Stimulated activated CD4-positive, alpha-beta T cell treated with anti-CD3 and anti-CD28 coated beads, Interleukin-12 subunit alpha, Interleukin-12 subunit beta, amount 100 ng/mL, for 48 hours (primary cell): ENCODE measurements at places on chromosomes 13 and 19.

DNA sequence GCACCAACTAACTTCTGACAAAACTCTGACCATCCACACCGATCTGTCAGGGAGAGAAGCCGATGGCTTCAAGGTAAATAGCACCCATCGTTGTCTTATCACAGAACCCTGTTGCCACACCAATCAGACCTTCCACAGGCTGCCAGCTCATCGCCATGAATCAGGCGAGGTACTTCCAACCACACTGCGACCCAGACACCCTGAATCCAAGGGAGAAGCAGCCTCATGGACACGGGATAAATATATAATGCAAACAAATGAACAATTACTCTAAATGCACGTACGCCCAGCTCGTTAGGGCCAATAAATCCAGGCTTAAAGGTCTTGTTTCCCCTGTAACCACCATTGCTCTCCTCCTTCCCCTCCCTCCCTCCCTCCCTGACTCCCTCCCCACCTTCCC is 20.8 kb downstream of the RANBP3 start:
- DNase-seq: no peak

DNA sequence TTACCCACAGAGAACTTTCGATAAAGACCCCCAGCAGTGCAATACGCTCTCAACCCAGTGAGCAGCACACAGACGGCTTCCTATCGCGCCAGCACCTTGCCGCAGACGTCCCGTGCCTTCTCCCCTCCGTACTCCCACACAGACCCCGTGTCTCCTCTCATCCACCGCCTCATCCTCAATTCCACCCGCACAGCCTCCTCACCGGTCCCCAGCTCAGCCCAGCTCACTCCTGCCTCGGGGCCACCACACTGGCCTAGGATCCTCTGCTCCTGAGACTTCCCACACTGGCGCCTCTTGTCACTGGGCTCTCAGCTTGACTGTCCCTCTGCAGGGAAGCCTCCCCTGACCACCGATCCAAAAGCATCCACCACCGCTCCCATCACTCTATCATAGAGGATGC is 9.0 kb downstream of the MLLT1 start:
- no peak for DNase-seq

DNA sequence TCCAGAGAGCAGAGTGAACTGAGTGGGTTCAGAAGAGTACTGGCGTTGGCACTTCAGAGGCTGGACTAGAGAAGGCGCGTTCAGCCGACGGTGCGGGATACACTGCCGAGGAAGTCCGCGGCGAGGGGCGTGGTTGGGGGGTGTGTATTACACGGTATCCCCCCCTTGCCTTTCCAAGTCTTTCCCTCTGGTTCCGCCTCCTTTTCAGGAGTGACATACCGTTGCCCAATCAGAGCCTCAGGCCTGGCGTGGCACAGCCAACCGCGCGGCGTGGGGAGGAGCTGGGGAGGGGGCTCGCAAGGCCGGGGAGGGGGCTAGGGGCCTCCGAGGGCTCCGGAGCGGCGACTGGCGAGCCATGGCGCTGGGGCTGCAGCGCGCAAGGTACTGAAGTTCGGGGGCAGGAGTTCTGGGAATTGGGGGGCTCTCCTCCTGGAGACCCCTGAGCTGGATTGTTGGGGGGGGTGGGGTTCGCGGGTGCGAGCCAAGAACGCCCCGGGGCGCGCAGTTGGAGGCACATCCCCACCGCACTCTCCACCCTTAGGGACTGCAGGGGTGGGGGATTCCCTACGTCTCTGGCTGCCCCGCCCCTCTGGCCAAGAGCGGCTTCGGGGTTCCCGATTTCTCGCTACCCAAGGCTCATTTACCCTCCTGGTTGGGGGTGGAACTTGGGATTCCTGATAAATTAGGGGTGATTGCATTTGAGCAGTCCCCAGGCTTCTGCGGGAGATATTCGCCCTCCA is at the start of gene HIF3A:
HIF3A (plus strand) TSS at position 321 of the 740 bp plus-strand sequence; CDS start at position 356, 35 bp downstream.
- DNase-seq: no peak

DNA sequence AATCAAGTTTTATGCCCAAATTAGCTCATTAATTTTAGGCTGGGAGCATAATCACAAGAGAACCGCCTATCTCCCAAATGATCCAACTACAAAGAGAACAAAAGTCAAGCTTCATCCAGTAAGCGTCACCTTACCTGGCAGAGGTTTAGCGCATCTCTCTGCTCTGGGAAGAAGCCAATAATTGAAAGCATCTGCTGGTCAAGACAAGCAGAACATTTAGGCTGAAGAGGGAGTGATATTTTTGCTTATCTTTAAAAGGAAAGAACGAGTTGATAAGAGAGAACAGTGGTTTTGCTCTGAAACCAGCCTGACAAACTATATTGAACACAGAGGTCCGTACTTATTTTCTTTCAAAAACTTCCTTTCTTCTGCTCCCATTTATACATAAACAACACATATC is 242.1 kb downstream of the ENOX1 start:
- no peak for DNase-seq

DNA sequence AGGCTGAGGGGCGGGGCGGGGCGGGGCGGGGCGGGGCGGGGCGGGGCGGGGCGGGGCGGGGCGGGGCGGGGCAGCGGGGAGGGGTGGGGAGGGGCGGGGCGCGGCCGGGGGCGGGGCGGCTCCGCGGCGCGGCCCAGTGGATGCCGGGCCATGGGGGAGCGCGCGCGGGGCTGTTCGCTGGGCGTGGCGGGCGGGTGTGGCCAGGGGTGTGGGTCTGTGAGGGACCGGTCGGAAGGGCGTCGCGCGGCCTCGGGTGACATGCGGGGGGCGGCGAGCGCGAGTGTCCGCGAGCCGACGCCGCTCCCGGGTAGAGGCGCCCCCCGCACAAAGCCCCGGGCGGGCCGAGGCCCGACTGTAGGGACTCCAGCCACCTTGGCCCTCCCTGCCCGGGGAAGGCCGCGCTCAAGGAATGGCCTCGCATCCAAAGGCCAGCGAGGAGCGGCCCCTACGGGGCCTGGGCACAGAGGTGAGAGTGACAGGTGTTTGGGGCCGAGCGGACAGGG is at the start of gene ZFP28:
ZFP28 (plus strand) TSS at position 188 of the 503 bp plus-strand sequence; CDS start at position 259, 71 bp downstream.
- DNase-seq: no peak

- DNase-seq: no peak
Observed at GRCh38 chr19:18840288-18841267, 8.8 kb downstream of the UPF1 start.

GRCh38 chr19:19096641-19097627 is 33.1 kb downstream of the SLC25A42 start:
- DNase-seq: no peak

DNA sequence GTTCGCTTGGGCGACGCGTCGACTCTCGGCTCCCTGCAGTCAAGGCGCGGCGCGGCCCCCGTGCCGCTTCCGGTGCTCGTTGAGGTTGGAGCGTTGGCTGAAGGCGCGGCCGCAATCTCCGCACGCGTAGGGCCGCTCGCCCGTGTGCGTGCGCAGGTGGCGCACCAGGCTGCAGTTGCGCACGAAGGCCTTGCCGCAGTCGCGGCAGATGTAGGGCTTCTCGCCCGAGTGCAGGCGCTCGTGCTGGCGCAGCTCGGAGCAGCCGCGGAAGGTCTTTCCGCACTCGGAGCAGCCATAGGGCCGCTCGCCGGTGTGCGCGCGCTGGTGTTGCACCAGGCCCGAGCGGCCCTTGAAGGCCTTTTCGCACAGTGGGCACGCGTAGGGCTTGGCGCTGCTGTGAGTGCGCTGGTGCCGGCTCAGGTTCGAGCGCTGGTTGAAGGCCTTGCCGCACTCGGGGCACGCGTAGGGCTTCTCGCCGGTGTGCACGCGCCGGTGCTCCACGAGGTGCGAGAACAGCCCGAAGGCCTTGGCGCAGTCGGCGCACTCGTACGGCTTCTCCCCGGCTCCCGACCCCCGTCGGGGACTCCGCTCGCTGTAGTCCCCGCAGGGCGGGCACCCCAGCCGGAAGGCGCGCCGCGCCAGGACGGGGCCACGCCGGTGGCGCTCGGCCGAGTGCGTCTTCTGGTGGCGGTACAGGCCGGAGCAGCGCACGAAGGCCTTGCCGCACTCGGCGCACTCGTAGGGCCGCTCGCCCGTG is 5.3 kb upstream of the ZNF497 start:
- DNase-seq: no peak

GRCh38 chr13:61994174-61994573 is 578.5 kb upstream of the PCDH20 start:
- DNase-seq: no peak

DNA sequence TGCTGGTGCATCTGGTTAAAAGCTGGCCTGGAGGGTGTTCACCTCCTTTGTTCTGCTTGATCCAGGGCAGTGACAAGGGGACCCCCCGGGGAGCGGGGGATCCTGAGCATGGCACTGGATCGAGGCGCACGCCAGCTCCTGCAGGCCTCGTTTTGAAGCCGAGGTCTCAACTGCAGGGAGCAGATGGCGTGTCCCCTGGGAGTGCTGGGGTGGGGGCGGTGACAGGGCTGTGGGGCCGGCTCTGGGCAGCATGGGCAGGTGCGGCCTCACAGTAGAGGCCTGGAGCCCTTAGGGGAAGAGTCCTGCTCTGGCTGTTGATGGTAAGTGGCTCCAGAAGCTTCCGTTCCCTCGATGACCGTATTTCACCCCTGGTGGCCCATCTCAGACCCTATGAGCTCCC is 51.8 kb downstream of the CRTC1 start:
- no peak for DNase-seq

DNA sequence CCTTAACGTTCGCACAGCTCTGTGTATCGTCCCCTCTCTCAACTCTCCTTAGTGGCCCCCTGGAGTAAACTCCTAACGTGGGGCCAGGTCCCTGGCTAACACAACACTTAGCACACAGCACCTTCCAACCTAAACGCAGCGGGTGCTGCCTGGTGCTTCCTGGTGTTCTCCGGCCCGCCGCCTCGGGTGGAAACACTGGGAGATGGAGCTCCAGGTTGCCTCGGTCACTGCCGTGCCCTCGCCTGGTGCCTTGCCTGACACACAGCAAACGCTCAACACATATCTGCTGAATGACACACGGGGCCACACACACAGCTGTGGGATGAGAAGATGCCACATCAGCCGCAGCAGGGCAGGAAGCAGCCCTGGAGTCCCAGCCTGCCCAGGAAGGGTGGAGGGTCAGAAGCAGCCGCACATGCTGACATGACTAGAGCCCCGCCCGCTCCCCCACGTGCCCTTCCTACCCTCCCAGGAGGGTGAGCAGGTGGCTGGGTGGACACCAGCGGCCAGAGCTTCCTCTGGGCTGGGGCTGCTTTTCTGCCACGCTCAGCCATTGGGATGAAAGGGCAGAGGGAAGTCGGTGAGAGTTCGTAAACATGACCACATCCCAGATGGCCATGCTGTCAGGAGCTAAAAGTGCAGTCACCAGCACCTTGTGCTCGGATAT is 6.6 kb downstream of the PEPD start:
- DNase-seq: no peak

- no peak for DNase-seq
Observed at GRCh38 chr13:85228692-85229091, 570.5 kb downstream of the SLITRK6 start.

- DNase-seq: no peak
Observed at GRCh38 chr13:49587311-49587847, 2.0 kb upstream of the RCBTB1 start.

- no peak for DNase-seq
Observed at GRCh38 chr13:42367831-42368230, 95.9 kb downstream of the AKAP11 start.

DNA sequence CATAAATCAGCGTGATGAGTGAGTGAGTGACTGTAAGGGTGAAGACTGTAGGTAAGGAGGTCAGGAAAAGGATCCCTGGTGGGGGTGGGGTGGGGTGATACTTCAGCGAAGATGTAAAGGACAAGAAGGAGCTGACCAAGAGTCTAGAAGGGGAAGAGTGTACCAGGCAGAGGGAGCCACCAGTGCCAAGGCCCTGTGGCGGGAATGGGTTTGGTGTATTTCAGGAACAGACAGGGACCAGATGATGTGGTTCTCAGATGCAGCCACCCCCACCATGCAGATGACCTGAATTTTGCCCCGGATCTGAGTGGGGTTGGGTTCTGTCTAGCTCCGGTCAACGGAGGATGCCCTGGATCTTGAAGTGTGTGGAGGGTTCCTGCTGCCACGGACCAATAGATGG is 30.1 kb upstream of the SLC7A10 start:
- DNase-seq: no peak

DNA sequence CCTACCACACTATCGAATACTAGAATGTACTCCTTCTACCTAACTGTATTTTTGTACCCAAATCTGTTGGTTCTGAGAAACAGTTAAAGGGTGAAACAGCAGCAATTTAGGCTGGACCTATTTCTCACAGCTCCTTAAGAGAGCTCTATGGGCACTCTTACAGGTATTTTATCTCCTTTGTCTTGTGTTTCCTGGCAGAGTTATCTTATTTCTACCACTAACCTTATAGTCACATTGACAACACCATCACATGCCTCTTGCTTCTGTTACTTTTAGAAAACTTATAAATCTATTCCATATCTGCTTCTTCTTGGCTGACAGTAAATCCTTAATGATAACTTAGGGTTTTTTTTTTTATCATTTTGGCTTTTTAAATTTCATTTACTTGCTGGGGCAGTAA is 130.7 kb downstream of the MYO16 start:
- no peak for DNase-seq

GRCh38 chr13:44093607-44094564 is 214.2 kb downstream of the LACC1 start:
- no peak for DNase-seq

- no peak for DNase-seq
Observed at GRCh38 chr19:32998722-32999121, 26.7 kb downstream of the FAAP24 start.

DNA sequence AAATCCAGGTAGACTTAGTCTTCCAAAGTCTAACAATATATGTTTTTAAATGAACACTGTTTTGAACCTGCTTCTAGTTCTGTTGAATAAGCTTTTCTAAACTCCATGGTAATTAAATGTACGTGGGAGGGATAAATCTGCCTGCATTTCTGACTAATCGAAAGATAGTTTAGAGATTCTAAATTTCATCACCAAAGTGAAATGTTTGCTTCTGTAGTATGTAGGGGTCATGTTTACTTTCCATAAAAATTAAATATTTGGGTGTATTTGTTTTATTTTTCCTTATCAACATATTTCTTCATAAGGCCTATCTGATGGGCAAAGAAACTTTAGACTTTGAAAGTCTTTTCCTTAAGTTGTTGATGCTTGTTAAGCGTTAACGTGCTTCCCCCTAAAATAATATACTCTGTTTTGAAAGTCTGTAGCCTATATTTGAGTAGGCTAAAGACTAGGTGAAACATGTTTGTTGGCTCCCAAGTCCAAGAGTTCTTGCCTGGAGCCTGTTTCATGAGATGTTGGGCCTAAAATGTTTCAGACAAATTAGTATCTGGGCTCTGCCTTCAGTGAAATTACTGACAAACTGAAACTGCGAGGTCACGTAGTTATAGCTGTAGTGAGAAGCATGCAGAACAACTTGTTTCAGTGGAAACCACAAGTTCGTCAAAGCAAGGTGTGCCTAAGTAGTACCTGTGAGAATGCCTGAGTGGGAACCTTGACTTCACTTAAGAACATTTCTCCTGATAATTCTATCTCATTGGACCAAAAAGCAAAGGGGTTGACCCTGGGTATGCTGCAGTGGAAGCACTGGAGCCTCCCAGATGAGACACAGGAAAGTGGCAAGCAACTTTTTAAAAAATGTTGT is 126.2 kb downstream of the LMO7 start:
- DNase-seq: peak; percentile 27

- DNase-seq: no peak
Observed at GRCh38 chr19:34408411-34408810, 4.2 kb downstream of the PDCD2L start.
